ENCODE measurements at places on chromosomes 2 and 18.

GRCh38 chr18:58080451-58080850 is 36.4 kb downstream of the NEDD4L start:
- DNase-seq: no peak

DNA sequence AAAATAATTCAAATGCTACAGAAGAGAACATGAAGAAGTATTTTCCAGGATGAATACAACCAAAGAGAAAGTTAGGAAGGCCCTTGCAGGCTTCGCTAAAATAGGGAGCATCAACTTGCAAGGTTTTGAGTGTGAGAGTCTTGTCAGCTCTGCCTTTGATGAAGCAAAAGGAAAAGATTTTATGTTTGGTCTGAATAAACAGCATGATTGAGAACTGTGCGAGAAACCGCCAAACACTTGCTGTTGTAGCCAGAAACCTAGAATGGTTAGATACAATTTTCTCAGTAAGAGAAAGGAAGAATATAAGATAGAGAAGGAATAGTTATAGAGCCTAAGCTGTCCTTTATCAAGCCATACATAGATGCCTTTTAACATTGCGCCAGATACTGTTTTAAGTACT is 163.6 kb downstream of the L3MBTL4 start:
- no peak for DNase-seq

DNA sequence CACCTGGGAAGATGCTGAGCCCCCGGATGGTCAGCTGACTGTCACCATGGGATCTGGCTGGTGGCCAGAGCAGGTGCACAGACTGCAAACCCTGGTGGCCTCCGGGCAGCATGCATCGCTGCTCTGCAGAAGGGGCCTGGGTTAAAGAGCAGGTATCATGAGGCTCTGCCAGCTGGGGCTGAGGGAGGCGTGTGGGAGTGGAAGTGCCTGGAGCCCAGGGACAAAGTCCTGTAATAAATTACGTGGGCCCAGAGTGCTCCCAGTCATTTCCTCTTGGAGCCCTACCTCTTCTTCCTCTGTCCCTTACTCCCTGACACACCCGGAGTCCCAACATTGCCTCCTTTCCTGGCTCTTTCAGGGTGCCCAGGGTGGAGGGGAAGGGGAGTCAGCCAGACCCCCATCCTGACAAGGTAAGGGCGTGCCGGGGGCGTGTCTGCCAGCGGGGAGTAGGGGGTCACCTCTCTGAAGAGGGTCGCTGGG is at the start of gene MYO7B:
Gene MYO7B (plus strand): TSS at position 262 of the 480 bp plus-strand sequence. CDS start 24,040 bp downstream, outside the sequence.
- no peak for DNase-seq

- peak; percentile 53 for DNase-seq
These were observed 245.6 kb downstream of the NDUFA10 start for GRCh38 chr2:239779584-239779983.

DNA sequence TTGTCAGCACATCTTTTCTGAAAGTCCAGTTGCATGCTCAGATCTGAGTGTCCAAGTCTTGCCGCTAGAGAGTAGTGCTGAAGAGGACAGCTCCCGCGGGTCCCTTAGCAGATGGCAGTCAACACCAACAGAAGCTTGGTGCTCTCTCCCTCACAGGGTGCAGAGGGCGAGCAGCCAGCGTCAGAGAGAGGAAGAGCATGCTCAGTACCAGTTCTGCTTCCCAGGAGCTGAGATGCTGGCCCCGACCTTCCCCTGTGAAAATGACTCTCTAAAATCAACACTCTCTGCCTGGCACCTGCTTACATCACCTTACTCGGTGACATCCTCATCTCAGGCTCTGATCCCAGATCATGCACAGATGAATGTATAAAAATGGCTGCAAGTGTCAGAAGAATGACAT is 86.0 kb upstream of the TWIST2 start:
- no peak for DNase-seq

GRCh38 chr2:20448246-20448976 is 1.5 kb downstream of the RHOB start:
- no peak for DNase-seq

- DNase-seq: no peak
These were observed 8.4 kb upstream of the NTSR2 start for GRCh38 chr2:11678306-11678960.

All from type B pancreatic cell (in vitro differentiated cells).